Activated naive CD8-positive, alpha-beta T cell treated with anti-CD3 and anti-CD28 coated beads, Interleukin-2, amount 10 ng/mL, durations not matched to agents 7 days and 5 days (primary cell): ENCODE measurements at places on chromosomes 6 and 20. TPM values are rescaled to one million over a fixed set of nuclear protein-coding genes. Genes with fewer than 3 reads are reported as not detected.

The ENPP5 gene
- total RNA-seq: 1.4 TPM

The RAET1L gene
- not detected for total RNA-seq

The CLIC5 gene
- 6.4 TPM for total RNA-seq

The TBXT gene
- not detected for total RNA-seq

The ENPP3 gene
- total RNA-seq: 0.36 TPM

The SIM1 gene
- not detected for total RNA-seq

- H3K36me3 ChIP-seq: no peaks in the 10 kb centered on the region
- DNase-seq: no peak
- no peaks in the 10 kb centered on the region for H3K27me3 ChIP-seq
- H3K4me3 ChIP-seq: no peak overlapping the region
Measured at GRCh38 chr20:53335555-53335954, 258.1 kb downstream of the ZNF217 start.

DNA sequence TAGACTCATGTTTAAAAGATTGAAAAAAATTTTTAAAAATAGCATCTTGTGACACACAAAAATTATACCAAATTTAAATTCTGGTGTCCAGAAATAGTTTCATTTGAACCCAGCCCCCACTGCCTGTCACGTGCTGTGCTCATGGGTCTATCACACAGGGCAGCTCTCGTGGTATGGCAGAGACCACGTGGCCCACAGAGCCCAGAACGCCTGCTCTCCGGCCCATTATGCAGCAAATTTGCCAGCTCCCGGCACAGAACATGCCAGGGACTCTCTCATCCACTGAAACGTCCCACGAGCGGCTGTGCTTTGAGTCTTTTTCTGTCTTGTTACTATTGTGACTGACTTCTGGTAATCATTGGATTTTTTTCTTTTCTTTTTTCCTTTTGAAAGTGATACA is 224.3 kb downstream of the TTLL2 start:
- H3K27ac ChIP-seq: no peak overlapping the region
- H3K27me3 ChIP-seq: no peaks in the 10 kb centered on the region
- no peaks in the 10 kb centered on the region for H3K4me1 ChIP-seq
- no peaks in the 10 kb centered on the region for H3K36me3 ChIP-seq

DNA sequence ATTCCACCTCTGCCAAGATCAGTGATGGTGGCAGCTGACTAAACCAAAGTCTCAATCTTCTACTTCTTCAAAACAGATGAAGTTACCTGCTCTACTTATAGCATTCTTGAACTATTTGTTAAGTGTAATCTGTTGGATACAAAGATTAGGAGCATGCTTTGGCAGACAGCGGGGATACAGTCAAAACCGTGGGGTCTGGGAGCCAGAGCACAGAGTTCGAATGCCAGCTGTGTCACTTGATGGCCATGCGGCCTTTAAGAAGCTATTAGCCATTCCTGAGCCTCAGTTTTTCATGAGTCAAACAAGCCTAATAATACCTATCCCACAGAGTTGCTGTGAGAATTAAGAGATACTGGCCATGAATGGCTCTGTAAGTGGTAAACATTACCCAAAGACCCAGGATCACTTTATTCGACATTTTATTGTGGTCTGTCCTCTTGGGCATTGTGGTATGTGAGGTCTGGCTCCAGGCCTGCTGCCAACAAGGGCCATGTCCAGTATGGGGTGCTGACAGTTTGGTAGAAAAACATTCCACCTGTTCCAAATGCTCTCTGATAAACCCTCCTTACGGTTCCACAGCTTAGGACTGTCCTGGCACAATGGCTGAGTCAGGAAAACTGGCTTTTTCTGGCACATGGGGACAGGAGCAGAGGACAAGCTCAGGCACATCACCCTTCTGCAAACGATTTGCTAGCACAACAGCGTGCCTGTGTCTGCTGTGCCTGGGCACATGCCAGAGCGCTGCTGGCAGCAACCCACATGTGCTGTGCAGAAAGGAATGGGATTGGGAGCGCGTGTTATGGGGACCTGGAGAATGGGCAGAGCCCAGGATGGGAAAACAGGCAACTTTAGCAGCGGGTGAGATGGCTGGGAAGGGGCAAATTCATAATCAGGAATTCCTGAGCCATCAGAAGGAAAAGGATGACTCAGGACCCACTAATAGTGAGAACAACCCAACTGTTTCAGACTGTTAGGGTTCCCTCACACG is 15.7 kb upstream of the FAM83C start:
- peaks cover 6% of the 10 kb centered on the region for H3K36me3 ChIP-seq
- no peaks in the 10 kb centered on the region for H3K27me3 ChIP-seq
- no peak overlapping the region for H3K4me3 ChIP-seq
- no peak for DNase-seq

DNA sequence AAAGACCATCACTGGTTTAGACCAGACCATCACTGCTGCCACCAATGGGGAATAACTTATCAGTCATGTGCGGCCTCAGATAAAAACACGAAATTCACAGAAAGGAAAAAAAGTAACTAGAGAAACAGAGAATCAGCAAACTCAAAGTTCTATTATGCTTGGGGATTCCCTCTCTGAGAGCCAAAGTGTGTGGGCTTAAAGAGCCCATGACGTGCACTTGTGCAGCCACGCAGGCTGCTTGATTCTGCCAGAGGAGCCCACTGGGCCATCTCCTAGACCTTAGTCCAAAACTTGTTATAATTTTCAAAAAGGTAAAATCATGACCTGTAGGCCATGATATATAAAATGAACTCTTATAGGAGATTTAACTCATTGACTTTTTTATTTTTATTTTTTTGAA is 15.2 kb downstream of the RAB44 start:
- H3K27me3 ChIP-seq: peaks cover 14% of the 10 kb centered on the region
- H3K4me1 ChIP-seq: no peaks in the 10 kb centered on the region
- no peaks in the 10 kb centered on the region for H3K36me3 ChIP-seq
- H3K4me3 ChIP-seq: no peak overlapping the region
- DNase-seq: no peak
- no peak overlapping the region for H3K27ac ChIP-seq

- H3K36me3 ChIP-seq: no peaks in the 10 kb centered on the region
- no peak overlapping the region for H3K4me3 ChIP-seq
- H3K27ac ChIP-seq: no peak overlapping the region
- no peaks in the 10 kb centered on the region for H3K27me3 ChIP-seq
- no peak for DNase-seq
Measured at GRCh38 chr6:134636186-134636799, 313.6 kb downstream of the ALDH8A1 start.

- no peaks in the 10 kb centered on the region for H3K36me3 ChIP-seq
- H3K4me1 ChIP-seq: no peaks in the 10 kb centered on the region
- H3K4me3 ChIP-seq: no peak overlapping the region
- no peak overlapping the region for H3K27ac ChIP-seq
Measured at GRCh38 chr6:166713434-166714186, 86.6 kb upstream of the RPS6KA2 start.

DNA sequence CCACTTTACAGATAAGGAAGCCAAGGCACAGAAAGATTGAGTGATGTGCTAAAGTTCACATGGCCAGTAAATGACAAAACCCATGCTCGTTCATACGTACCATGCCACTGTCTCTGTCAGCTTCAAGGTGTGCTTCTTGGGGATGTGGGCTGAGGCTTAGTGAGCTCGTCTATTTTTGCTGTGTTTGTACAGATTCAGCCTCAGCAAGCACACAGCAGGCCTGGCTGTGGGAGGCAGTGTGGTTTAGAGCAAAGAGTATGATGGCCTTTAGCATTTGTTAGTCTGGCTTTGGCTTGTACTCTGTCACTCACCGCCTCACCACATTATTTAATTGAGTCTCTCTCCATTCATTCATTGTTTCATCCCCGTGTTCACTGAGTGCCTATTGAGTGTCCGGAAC is 55.3 kb downstream of the BMP6 start:
- peaks cover 12% of the 10 kb centered on the region for H3K27me3 ChIP-seq
- no peak overlapping the region for H3K27ac ChIP-seq
- no peak overlapping the region for H3K4me3 ChIP-seq
- H3K36me3 ChIP-seq: no peaks in the 10 kb centered on the region
- H3K4me1 ChIP-seq: no peaks in the 10 kb centered on the region

- no peak overlapping the region for H3K4me3 ChIP-seq
- H3K27me3 ChIP-seq: no peaks in the 10 kb centered on the region
- no peaks in the 10 kb centered on the region for H3K4me1 ChIP-seq
Measured at GRCh38 chr6:22247916-22248482, 48.8 kb downstream of the PRL start.

DNA sequence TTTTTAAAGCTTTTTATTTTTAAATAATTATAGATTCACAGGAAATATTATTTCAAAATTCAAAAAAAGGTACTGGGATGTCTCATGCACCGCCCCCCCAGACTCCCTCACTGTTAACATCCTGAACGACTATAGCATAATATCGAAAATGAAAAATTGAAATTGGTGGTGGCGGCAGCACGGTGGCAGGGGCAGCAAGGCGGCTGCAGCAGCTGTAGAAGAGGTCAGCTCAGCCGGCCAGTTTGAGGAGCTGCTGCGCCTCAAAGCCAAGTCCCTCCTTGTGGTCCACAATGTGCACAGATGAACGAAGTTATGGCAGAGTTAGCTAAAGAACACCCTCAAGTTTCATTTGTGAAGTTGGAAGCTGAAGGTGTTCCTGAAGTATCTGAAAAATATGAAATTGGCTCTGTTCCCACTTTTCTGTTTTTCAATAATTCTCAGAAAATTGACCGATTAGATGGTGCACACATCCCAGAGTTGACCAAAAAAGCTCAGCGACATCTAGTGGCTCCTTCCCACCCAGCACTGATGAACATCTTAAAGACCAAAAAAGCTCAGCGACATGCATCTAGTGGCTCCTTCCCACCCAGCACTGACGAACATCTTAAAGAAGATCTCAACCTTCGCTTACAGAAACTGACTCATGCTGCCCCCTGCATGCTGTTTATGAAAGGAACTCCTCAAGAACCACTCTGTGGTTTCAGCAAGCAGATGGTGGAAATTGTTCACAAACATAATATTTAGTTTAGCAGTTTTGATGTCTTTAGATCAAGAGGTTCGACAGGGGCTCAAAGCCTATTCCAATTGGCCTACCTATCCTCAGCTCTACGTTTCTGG is 100.8 kb downstream of the FAM217A start:
- H3K36me3 ChIP-seq: peaks cover 4% of the 10 kb centered on the region
- DNase-seq: no peak
- no peak overlapping the region for H3K27ac ChIP-seq
- H3K4me1 ChIP-seq: peaks cover 6% of the 10 kb centered on the region

DNA sequence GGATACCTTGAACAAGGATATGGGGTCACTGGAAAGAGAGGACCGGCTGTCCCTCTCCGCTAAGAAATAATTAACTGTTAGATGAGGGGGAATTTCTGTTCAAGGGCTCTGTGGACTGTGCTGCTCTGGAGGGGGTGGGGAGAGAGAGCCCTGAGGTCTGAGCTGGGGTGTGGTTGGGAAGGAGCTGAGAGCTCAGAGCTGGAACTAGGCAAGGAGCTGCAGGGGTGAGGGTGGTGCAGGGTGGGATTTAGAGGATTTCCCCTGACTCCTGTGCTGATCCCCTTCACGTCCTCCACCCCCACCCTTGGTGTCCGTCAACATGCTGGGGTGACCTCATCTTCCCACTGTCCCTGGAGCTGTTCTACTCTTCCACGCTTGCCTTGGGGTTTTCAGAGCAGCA is 52.5 kb downstream of the HLA-A start:
- H3K4me1 ChIP-seq: peaks cover 5% of the 10 kb centered on the region
- no peaks in the 10 kb centered on the region for H3K36me3 ChIP-seq
- no peak overlapping the region for H3K27ac ChIP-seq
- H3K4me3 ChIP-seq: no peak overlapping the region

- no peak for DNase-seq
- no peak overlapping the region for H3K4me3 ChIP-seq
- no peak overlapping the region for H3K27ac ChIP-seq
Measured at GRCh38 chr6:277746-278145, 14.5 kb upstream of the DUSP22 start.

DNA sequence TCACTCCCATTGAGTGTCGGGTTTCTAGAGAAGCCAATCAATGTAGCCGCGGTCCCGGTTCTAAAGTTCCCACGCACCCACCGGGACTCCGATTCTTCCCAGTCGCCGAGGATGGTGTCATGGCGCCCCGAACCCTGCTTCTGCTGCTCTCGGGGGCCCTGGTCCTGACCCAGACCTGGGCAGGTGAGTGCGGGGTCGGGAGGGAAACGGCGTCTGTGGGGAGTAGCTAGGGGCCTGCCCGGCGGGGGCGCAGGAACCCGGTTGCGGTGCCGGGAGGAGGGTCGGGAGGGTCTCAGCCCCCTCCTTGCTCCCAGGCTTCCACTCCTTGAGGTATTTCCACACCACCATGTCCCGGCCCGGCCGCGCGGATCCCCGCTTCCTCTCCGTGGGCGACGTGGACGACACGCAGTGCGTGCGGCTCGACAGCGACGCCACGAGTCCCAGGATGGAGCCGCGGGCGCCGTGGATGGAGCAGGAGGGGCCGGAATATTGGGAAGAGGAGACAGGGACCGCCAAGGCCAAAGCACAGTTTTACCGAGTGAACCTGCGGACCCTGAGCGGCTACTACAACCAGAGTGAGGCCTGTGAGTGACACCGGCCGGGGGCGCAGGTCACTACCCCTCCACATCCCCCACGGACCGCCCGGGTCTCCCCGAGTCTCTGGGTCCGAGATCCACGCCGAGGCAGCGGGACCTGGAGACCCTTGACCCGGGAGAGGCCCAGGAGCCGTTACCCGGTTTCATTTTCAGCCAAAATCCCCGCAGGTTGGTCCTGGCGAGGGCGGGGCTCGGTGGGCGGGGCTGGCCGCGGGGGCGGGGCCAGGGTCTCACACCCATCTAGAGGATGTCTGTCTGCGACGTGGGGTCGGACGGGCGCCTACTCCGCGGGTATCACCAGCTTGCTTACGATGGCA is 35.2 kb upstream of the HLA-G start:
- peaks cover 59% of the 10 kb centered on the region for H3K27me3 ChIP-seq
- H3K4me1 ChIP-seq: peaks cover 12% of the 10 kb centered on the region
- H3K4me3 ChIP-seq: peak overlapping the region; percentile 88
- DNase-seq: peak; percentile 81
- no peaks in the 10 kb centered on the region for H3K36me3 ChIP-seq

GRCh38 chr6:89789980-89790379 is 29.6 kb downstream of the MDN1 start:
- no peak overlapping the region for H3K4me3 ChIP-seq
- H3K4me1 ChIP-seq: peaks cover 24% of the 10 kb centered on the region
- no peak overlapping the region for H3K27ac ChIP-seq
- H3K27me3 ChIP-seq: no peaks in the 10 kb centered on the region

DNA sequence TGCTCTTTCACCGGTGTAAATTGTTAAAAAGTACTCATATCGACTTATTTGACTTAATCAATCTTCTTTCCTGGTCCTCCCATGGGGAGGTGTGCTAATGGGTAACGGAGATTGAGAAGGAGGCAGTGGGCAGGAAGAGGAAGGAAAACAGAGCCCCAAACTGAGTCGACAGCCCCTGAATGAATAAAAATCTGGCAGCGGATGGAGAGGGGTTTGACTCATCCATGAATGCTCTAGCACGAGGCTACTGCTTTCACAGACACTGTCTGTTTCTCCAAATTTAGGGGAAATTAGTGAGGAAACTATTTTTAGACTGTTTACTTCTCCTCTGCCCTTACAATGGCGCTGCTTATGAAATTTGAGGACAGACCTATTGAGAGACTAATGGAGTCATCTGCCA is 142.2 kb upstream of the ATXN1 start:
- H3K4me1 ChIP-seq: no peaks in the 10 kb centered on the region
- no peak for DNase-seq
- no peaks in the 10 kb centered on the region for H3K36me3 ChIP-seq
- H3K4me3 ChIP-seq: no peak overlapping the region
- H3K27ac ChIP-seq: no peak overlapping the region

GRCh38 chr20:53547664-53548239 is 45.9 kb downstream of the ZNF217 start:
- H3K4me1 ChIP-seq: peaks cover 3% of the 10 kb centered on the region
- no peak for DNase-seq
- no peak overlapping the region for H3K27ac ChIP-seq
- H3K4me3 ChIP-seq: no peak overlapping the region

GRCh38 chr6:102742754-102743356 is 1349.3 kb downstream of the GRIK2 start:
- no peaks in the 10 kb centered on the region for H3K4me1 ChIP-seq
- no peak for DNase-seq
- H3K27me3 ChIP-seq: no peaks in the 10 kb centered on the region
- no peak overlapping the region for H3K4me3 ChIP-seq
